ENCODE measurements at places on chromosomes 2 and 18. TPM values are rescaled to one million over a fixed set of nuclear protein-coding genes. Genes with fewer than 3 reads are reported as not detected.

Gene TMEM198
- not detected for polyA plus RNA-seq

- no peak overlapping the region for H3K4me3 ChIP-seq
- H3K36me3 ChIP-seq, result no peaks in the 10 kb centered on the region
- DNase-seq, result no peak
- H3K4me1 ChIP-seq, result no peaks in the 10 kb centered on the region
- H3K27me3 ChIP-seq, result no peaks in the 10 kb centered on the region
Observed at GRCh38 chr2:76763276-76763675, 758.9 kb downstream of the LRRTM4 start.

DNA sequence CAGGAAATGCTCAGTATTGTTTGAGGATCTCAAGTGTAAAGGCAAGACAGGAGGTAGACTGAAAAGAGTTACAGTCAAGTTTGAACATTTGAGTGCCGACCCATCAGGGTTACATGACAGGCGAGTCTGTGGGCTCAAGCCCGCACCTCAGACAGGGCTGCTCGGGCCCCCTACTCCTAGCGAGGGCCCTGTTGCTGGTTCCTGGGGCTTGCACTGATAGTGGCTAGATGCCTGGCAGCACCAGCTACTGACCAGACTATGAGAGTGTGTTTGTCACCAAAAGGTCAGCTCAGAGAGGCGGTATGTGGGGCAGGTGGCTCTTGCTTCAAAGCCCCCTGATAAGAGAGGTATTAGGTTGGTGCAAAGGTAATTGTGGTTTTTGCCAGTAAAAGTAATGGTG is 35.6 kb upstream of the CYP27C1 start:
- H3K27ac ChIP-seq, result no peak overlapping the region
- no peaks in the 10 kb centered on the region for H3K27me3 ChIP-seq
- peaks cover 16% of the 10 kb centered on the region for H3K36me3 ChIP-seq
- DNase-seq, result no peak

GRCh38 chr2:97267411-97268074 is 154.6 kb downstream of the ANKRD36 start:
- H3K36me3 ChIP-seq, result peaks cover 3% of the 10 kb centered on the region
- no peak overlapping the region for H3K4me3 ChIP-seq
- H3K27ac ChIP-seq, result no peak overlapping the region
- no peaks in the 10 kb centered on the region for H3K27me3 ChIP-seq

Gene ZNF385B
- polyA plus RNA-seq, result not detected

Gene CAPN14
- 1.1 TPM for polyA plus RNA-seq

DNA sequence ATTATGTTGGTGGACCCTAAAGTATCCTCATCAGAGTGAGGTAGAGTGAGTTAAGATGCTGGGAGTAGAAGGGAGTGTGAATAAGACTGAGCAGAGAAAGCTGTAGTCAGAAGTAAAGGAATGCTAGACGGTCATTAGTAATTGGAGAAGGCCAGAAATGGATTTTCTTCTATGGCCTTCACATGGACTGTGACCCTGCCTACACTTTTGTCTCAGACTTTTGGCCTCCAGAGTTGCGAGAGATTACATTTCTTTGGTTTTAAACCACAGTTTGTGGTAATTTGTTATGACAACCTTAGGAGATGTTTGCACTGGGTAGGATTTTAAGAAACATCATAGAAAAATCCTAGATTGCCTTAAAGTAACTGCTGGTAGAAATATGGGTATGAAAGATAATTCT is 1267.7 kb upstream of the TMEFF2 start:
- no peaks in the 10 kb centered on the region for H3K36me3 ChIP-seq
- no peaks in the 10 kb centered on the region for H3K27me3 ChIP-seq
- H3K4me1 ChIP-seq, result peaks cover 3% of the 10 kb centered on the region

GRCh38 chr2:217938036-217938435 is 64.8 kb downstream of the TNS1 start:
- H3K4me3 ChIP-seq, result no peak overlapping the region
- H3K4me1 ChIP-seq, result no peaks in the 10 kb centered on the region
- no peaks in the 10 kb centered on the region for H3K36me3 ChIP-seq

Gene BOLA3
- polyA plus RNA-seq, result 25.5 TPM

- no peaks in the 10 kb centered on the region for H3K36me3 ChIP-seq
- H3K4me3 ChIP-seq, result no peak overlapping the region
- H3K4me1 ChIP-seq, result no peaks in the 10 kb centered on the region
- no peak for DNase-seq
- peaks cover 26% of the 10 kb centered on the region for H3K27me3 ChIP-seq
Observed at GRCh38 chr2:120433816-120434290, 87.9 kb downstream of the INHBB start.

Gene SFTPB
- not detected for polyA plus RNA-seq

DNA sequence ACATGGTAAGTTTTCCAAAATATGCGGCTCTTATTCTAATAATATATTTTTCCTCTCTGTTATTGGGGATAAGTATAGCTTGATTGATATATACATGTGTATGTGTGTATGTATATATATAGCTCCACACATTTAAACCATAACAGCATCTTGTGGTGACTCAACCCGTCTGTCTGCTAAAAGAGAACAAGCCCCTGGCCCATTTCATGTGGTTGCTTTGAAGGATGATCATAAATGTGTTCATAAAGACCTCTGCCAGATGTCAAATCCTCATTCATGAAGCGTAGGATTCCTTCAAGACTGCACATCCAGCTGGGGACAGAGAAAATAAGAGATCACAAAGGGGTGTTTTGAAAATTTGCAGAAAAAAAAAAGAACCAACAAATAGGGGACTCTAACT is 79.3 kb downstream of the RHOB start:
- H3K27me3 ChIP-seq, result peaks cover 6% of the 10 kb centered on the region
- peaks cover 24% of the 10 kb centered on the region for H3K4me1 ChIP-seq
- no peak for DNase-seq
- H3K27ac ChIP-seq, result peak overlapping the region; percentile 1
- no peak overlapping the region for H3K4me3 ChIP-seq
